Stimulated activated CD4-positive, alpha-beta T cell treated with anti-CD3 and anti-CD28 coated beads, Interleukin-4, amount 100 ng/mL, for 1 hour (primary cell): ENCODE measurements at places on chromosomes 6 and 20.
A peak's percentile ranks its signal among the peaks of the same experiment; 100 is the strongest.

- no peak for DNase-seq
Measured at GRCh38 chr20:15887387-15887786, 685.9 kb downstream of the KIF16B start.

- no peak for DNase-seq
Measured at GRCh38 chr6:93751969-93752368, 332.6 kb upstream of the EPHA7 start.

DNA sequence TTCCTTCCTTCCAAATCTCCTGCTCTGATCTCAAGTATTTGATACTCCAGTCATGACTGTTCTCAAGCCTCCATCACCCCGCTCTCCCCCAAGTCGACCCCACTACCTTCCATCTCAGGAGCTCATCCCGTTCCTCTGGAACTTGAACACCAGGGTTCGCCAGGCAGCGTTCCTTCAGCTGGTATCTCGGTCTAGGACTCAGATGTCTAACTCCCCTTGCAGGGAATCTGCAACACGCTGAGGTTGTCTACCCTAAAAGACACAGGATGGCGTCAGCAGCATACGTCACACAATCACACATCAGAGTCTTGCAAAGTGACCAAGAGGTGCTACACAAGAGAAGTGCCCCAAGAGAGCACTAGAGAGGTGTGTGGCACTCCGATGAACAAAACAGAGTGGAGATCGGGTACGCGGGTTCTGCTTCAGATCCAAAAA is 706 bp downstream of the ZNF184 start:
- peak; percentile 52 for DNase-seq

DNA sequence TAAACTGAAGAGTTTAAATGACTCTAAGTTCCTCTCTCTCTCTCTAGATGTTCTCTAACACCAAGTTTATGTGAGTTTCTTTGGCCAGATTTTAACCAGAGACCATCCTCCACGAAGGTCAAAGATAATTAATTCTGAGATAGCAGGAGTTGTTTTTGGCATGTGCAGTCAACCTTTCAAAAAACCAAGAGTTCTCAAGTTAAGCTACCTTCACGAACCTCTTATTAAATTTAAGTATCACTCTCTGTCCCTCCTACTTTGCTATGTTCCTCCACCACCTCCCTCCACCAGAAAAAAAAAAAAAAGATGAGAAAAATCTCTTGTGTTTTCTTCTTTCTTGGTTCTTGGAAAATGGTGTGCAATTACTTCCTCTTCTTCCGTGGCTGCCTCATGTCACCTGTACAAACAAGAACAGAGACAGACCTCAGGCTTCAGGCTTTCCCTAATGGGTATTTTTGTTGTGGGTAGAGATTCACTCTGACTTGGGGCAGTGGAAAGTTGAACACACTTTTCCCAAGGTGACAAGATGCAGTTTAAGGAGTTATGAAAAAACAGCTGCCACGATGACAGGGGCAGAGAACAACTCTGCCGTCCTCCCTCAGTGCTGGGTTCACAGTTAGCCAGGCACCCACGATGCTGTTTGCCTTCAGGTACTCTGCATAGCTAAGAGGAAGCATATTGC is 64.3 kb downstream of the ADTRP start:
- peak; percentile 34 for DNase-seq

GRCh38 chr20:10438217-10438616 is 3.1 kb downstream of the SLX4IP start:
- DNase-seq: no peak

- DNase-seq: no peak
Measured at GRCh38 chr6:36717871-36718540, 20.4 kb downstream of the RAB44 start.

- no peak for DNase-seq
Measured at GRCh38 chr6:16126056-16126455, 2.8 kb upstream of the MYLIP start.
